ENCODE measurements at places on chromosomes 4 and X.

GRCh38 chr4:73836373-73837279 is at the start of gene CXCL6:
Gene CXCL6, plus strand, starts transcription at chr4:73836678. Its CDS starts 73 bp downstream, at chr4:73836751.
- DNase-seq, result no peak

- no peak for DNase-seq
Measured at GRCh38 chrX:120262859-120263708, 12.5 kb downstream of the ZBTB33 start.

DNA sequence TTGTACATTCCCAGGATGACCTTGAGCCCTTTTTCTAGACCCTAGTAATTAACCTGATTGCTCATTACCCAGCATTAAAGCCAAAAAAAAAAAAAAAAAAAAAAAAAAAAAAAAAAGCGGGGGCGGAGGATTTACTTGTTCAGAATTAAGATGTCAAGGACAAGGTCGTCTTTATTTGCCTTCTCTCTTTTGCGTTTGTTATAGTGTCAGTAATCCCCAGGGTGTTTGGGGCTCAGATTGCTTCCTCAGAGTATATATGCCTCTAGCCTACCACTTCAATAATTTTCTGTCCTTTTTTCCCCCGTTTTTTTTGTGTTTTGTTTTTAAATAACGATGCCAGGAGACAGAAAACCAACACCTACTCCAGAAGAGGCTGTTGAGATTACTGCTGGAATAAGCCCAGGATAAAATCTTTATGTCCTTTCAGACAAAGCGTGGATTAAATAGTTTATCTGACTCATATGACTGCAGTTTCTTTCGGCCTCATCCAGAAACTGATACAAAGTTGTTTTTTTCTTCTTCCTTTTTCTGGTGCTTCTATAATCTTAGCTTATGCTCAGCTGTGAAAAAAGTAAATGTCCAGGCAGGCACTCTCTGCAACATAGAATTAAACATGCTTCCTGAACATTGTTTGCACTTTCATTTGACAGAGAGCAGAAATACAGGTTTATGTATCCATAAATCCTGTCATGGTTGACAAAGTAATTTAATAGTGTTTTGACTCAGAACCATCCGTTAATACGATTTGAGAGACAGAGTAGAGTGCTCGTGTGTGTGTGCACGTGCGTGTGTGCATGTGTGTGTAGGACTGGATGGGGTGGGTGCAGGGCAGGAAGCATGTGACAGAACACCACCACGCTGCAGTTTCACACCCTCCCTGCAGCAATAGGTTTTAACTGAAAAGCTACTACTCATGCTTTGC is 138.6 kb downstream of the AFF1 start:
- DNase-seq, result peak; percentile 38

DNA sequence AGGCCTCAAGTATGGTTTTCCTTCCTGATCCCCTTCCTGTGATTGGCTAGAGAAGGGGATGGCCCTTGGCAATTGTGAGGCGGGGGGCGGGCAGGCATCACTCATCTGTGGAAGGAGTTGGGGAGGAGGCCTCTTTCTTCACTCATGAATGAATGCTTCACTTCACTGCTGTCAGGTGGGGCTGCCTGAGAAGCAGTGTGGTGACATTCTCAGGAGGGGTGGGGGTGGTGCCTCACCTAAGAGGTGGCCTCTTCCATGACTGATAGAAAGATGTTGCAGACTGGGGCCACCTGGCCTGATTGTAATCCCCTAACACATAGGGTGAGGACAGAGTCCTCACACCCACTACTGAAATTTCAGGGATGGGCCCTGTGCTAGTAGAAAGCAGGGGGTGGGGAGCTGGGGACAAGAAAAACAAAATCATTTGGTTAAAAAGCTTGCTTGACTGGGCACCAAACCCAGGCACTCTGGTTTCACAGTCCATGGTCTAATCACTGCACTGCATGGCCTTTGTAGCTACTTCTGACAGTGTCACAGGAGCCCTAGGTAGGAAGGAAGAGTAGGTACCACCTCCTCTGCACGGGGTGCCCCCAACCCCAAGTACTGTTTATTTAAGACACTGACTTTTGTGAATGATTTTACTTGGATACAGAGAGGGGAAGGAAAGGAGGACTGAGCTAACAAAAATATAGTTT is 5.6 kb upstream of the HOPX start:
- no peak for DNase-seq

- DNase-seq, result no peak
Measured at GRCh38 chr4:749698-750666, 44.4 kb downstream of the PCGF3 start.

DNA sequence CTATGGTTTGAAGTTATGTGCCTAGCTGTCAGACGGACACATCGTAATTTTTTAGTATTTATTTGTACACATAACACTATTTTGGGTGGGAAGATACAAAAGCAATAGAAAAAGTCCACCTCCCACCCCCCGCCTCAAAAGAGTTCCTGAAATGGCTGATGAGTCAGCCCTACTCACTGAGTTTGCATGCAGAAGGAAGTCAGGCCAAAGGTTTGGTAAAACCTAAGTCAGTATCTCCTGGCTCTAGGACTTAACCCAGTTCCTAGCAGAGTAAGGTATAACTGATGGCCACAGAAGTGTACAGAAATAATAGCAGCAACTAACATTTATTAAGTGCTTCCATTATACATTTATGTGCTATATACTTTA is 2.9 kb upstream of the KLHL2 start:
- DNase-seq, result no peak

GRCh38 chr4:144342949-144343760 is 202.6 kb upstream of the GYPA start:
- no peak for DNase-seq

- DNase-seq, result no peak
Measured at GRCh38 chrX:45628041-45628440, 427.4 kb upstream of the DIPK2B start.

DNA sequence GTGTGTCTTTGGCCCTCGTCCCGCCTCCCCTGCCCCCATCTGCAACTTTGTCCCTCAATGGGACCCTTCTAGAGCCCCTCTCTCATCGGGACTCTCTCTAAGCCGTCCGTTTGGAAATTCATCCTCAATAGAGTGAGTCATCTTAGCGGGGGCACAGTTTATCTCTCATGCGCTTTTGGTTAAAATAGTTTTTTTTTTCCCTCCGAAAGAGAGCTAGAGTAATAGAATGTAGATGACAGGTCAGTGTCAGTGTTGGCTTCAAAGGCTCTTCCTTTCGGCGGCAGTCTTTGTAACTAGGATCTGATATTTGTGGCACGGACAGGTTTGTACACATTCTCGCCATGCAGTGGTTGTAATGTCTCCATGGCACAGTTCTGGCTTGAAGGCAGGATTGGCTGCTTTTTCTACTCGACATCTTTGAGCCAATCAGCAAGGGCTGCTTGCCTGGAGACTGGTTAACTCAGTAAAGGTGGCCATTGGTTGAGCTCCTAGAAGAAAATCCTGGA is 989 bp downstream of the N4BP2 start:
- peak; percentile 67 for DNase-seq

DNA sequence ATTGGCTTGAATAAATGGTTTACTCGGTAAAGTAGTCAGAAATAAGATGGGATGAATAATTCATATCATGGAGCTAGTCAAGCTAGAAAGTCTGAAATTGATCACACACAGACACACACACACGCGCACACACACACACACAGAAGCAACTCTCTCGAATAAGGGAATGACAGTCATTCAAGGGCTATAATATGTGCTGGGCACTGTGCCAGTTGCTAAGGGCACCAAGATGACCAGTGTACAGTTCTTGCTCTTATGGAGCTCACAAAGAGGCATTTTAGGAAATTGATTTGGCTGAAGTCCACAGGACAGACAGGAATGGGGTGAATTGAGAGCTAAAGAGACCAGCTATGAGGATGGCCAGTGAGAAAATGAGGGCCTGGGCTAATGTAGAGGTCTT is 34.2 kb upstream of the SH3D19 start:
- DNase-seq, result no peak

DNA sequence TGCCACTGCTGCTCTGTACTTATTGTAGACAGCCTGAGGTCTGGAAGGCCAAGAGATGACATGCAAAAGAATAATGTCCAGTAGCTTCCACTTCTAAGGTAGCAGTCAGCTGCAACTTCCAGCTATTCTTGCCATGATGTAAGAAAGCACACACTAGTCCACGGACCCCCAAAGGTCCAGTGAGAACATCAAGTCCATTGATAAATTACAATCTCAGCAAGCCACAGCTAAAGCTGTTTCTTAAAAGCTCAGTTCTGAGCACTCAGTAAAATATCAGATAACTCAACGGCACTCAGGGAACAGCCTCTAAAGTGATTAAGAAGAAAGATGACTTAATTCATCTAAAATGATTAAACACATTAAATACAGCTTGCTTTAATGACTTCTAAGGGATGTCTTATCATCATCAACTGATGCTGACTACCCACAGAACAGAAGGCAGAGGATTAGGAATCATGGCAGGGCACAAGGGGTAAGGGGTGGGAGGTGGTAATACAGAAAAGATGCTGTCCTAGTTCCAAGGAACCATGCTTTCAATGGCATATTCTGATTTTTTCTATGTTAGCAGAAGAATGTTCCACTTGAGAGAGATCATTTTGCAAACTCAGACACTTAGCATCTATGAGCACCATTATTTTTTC is 99.1 kb upstream of the CBR4 start:
- no peak for DNase-seq

- no peak for DNase-seq
Measured at GRCh38 chr4:166301266-166301665, 428.2 kb downstream of the TLL1 start.

DNA sequence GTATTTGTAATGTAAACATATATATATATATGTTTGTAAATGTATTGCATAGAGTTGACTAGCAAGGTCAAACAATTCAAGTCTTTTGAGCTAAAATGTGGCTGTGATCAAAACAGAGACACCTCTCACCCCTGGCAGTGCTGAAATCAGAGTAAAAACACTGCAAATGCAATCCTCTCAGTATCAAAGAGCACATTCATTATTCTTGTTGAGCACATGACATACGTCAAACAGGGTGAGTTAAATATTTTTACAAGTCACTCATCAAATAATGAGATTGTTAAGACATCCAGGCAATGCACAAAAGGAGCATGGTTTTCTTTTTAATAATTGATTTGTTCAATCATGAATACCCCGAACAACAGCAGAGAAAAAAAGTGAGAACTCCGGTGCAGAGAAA is 114.1 kb upstream of the KCNIP4 start:
- DNase-seq, result no peak

GRCh38 chr4:23268072-23268771 is 575.5 kb downstream of the GBA3 start:
- no peak for DNase-seq

- DNase-seq, result no peak
Measured at GRCh38 chr4:14465057-14465456, 537.2 kb upstream of the CPEB2 start.

GRCh38 chr4:57265831-57266582 is 155.8 kb upstream of the IGFBP7 start:
- no peak for DNase-seq

DNA sequence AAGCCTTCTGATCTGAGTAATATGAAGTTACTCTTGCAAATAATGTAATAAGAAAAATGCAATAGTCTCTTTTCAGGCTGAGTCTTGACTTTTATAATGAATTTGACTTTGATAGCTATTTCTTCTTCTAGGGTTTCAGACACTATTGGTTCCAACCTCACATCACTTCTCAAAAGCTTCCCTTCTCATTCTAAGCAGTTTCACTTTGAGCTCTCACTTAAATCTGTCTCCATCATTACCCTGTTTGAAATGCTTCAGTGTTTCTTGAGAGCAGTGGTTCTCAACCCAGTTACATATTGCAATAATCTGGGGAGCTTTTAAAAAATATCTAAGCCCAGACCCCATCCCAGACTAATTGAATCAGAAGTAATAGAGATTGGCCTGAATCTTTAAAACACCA is 40.5 kb upstream of the BMP2K start:
- no peak for DNase-seq

DNA sequence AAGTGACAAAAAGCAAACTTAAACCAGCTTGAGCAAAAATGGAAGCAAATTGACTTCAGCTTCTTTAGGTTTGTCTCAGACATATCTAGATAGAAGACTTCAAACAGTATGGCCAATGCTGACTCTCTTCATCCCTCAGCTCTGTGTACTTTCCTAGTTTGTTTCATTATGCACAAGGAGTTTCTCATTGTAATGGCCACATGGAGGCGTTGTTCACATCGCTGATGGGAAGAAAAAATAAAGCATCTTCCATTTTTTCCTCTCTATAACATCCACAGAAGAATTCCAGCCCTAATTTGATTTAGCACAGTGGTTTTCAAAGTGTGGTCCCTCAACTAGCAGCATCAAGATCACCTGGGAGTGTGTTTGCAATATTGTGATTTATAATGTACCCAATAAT is 397.5 kb upstream of the PRKX start:
- DNase-seq, result no peak

GRCh38 chrX:78950009-78950835 is 5.0 kb downstream of the P2RY10 start:
- DNase-seq, result no peak

GRCh38 chrX:113868711-113869110 is 715.2 kb upstream of the HTR2C start:
- no peak for DNase-seq

- DNase-seq, result no peak
Measured at GRCh38 chrX:8037593-8038348, 110.6 kb upstream of the PNPLA4 start.

GRCh38 chr4:173937631-173938270 is 345.7 kb downstream of the FBXO8 start:
- no peak for DNase-seq

- DNase-seq, result no peak
Measured at GRCh38 chr4:85514117-85514516, 39.2 kb downstream of the ARHGAP24 start.

DNA sequence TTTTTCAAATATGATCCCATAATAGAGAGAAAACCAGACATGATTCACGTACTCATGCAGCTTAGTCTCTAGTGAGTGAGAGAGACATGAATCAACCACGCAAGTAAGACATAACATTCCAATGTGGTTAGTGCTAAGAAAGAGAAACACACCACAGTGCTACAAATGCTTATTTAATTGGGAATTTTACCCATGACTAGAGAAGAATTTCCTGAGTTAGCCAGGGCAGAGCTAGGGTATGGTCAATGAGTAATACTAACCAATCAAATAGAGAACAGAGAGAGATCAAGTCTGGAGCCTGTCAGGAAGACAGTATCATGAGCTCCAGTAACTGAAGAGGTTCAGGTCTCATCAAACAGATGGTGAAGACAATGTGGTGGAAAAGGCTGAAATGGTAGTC is 495.2 kb downstream of the PDGFC start:
- no peak for DNase-seq
